ENCODE measurements at places on chromosomes 5 and 9.

GRCh38 chr5:167167191-167167795 is 1124.2 kb upstream of the WWC1 start:
- no peak for DNase-seq

DNA sequence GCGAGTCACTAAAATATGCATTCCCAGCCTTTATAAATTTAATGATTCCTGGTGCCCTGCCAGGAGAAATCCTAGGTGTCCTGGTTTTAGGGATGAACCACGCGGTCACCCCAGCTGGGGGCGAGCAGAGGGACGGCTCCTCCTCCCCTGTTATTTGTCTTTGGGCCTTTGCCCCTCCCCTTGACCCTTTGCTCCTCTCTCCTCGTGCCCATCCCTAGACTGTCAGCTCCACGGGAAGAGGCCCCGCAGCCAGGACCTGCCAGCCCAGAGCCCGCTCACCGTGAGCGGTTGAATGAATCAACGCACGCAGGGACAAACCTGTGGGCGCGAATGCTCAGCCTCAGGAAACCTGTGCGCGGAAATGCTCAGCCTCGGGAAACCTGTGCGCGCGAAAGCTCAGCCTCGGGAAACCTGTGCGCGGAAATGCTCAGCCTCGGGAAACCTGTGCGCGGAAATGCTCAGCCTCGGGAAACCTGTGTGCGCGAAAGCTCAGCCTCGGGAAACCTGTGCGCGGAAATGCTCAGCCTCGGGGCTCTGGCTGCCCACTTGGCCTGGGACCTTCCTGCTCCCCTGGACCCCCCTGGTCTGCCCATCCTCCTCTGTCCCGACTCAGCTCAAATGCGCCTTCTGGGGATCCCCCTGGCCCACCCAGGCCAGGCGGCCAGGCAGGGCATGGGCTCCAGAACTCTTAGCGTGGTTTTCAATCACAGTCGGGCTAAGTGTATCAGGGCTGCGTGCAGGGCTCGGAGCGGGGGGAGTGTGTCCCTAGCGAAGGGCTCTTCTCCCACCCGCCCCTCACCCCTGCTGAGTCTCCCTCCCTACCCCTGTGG is 140.5 kb upstream of the COL5A1 start:
- no peak for DNase-seq

DNA sequence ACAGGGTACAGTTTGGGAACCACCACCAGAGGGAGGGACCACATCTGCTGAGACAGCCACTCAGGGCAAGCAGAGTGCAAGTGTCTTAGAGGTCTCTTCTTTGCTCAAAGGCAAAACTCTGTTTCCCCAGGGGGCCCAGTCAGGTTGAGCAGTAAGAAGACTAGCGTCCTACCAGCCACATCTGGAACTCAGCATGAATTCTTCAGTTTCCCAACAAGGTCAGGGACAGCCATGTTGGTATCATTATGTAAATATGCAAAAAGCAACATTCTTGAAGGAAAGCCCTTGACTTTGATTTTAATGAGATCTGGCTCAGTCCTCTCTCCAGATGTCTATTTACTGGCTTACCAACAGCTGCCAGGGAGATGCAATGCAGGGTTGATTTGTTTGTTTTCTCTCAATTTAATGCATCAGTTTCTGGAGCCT is 46.7 kb downstream of the TGFBI start:
- peak; percentile 65 for DNase-seq

- no peak for DNase-seq
These were observed 45.1 kb downstream of the KIAA1958 start for GRCh38 chr9:112531666-112532282.

DNA sequence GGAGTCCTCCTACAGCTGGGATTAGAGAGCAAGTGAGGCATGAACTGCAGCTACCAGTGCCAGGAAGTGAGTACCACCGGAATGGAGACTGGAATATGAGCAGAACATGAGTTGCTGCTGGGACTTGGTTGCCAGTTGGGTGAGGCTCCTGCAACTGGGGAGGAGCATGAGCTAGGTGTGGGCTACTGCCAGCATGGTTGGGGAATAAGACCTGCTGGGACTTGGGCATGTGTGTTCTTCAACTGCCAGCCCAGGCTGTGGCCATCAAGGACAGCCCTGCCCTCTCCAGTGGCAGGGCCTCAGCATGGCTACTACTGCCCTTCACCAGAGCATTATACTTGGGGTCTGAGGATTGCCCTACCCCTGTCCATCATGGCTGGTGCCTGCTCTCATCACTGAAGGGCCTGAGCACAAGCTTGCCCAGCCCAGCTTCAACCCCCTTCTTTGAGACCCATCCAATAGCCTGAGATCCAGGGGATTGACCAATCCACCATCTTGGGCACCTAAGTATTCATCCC is 665.0 kb downstream of the ELAVL2 start:
- no peak for DNase-seq

Measured in fibroblast of villous mesenchyme (primary cell).